ENCODE measurements at places on chromosomes 5 and 9.

DNA sequence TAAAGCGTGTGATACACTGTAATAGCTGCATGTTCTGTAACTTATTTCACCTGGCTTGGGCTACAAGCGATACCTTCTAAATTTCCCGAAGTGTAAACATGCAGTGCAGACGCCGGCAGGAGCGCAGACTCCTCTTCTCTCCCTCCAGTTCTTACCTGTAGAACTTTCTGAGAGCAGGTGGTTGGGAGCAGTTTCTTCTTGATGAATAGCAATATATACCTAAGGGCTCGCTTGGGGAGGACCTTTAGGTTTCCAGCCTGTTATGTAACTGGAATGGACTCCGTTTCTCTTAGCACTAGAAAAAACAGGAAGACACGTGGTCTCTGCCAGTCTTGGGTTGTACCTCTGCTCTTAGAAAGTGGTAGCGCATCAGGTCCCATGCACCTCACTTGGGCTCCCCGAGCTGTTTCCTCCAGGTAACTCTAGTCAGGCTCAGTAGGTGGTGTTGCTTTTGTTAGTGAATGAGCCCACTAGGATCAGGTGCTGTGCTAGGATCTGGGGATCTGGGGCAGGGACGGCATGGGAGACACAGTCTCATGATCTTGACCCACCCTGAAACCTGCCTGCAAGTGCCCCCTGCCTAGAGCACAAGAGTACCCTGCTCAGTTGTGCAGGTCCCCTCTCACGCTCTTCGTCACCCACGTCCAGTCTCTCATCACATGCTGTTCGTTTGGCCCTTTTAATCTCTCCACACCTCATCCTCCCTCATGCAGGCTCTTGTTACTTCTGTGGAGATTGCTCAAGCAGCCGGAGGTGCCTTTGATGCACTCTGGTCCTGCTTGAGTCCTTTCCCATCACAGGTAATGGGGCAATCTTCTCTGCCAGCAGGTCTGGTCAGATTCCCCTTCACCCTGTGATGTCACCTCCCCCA lies 2.8 kb downstream of the TENT4A start:
- DNase-seq: peak; percentile 17

GRCh38 chr5:131795879-131796792 lies 681 bp downstream of the FNIP1 start:
- peak; percentile 41 for DNase-seq

DNA sequence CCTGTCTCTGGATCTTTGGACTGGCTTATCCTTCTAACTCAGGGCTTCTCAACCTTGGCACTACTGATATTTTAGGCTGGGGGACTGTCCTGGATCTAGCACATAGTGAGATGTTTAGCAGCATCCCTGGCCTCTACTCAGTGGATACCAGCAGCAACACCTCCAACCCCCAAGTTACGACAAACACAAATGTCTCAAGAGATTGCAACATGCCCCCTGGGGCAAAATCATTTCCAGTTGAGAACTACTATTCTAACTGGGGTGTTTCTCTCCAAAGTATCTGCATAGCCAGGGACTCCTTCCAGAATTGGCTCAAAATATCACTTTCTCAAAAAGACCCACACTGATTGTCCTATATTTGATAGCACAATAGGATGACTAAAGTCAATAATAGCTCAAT lies 7.2 kb upstream of the TLR4 start:
- DNase-seq: no peak

GRCh38 chr5:138180183-138180782 lies 1.4 kb downstream of the KIF20A start:
- peak; percentile 84 for DNase-seq

DNA sequence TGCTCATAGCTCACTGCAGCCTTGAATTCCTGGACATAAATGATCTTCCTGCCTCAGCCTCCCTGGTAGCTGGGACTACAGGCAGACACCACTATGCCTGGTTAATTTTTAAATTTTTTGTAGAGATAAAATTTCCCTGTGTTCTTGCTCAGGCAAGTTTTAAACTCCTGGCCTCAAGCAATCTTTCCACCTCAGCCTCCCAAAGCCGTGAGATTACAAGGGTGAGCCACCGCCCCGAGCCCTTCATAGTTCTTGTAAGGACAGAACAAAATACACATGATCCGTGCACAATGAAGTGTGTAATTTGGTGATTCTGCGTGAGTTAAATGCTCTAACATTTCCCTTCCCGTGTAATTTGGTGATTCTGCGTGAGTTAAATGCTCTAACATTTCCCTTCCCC lies 27.7 kb upstream of the MYO10 start:
- no peak for DNase-seq

DNA sequence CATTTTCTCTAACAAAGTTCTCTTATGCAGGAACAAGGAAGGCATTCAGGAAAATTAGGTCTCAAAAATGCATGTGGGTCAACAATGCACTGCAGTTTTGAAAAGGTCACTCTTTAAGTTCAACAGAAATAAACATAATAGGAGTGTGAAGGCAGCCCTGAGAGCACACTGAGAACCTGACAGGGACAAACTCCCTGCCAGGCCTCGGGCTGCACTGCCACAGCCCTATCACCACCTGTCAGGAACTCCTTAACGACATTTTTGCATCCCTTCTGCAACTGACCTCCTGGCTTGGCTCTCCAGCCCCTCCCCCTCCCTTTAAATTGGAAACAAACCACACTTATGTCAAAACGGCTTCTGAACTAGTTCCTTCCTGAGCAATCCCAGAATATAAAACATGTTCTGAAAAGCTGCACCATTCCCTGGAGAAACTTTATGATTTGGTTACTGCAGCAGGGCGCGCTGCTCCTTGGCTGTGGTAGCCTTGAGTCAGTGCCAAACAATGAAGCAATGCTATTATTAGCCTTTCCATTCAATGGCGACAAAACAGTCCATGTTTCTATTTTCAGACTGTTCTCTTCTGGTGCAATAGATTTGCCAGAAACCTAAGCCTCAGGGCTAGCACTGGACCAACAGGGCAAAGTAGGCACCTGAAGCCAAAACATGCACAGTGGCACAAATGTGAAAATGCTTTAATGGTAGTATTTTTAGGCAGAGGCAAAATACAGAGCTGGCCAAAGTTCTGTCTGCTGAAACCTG lies 160.1 kb upstream of the ZNF608 start:
- DNase-seq: peak; percentile 62

DNA sequence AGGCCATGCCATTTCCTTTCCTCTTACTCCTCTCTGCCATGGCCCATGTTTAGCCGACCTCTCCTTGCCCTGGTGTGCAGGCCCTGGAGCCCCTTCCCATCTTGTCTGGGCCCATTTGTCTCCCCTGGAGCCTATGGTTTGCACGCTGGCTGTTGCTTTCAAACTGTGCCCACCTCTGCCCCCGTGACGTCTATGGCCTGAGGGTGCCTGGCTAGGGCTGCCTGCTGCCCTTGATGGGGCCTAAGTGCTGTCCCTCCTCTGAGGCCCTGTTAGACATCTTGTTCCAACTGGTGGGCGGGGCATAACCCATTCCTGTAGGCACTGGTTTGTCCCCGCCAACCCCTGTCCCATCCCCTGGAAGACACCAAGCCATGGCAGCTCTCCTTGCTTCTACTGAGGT lies 22.7 kb upstream of the ENHO start:
- DNase-seq: no peak
